Smooth muscle cell of the coronary artery (primary cell): ENCODE measurements at places on chromosomes 12 and 14. TPM values are rescaled to one million over a fixed set of nuclear protein-coding genes. Genes with fewer than 3 reads are reported as not detected.

Gene ZNF10
- 8.3 TPM in 2 replicates for total RNA-seq

Gene LYZ
- 0.08 TPM in 1 of 2 replicates, not detected in the other for total RNA-seq

Gene TTC9
- total RNA-seq, result 0.23 TPM in 2 replicates

Gene DPPA3
- not detected in 2 replicates for total RNA-seq

Gene CEBPE
- not detected in 2 replicates for total RNA-seq

Gene GDF3
- total RNA-seq, result not detected in 2 replicates

Gene SCN8A
- 0.23 and 27.5 TPM in 2 replicates for total RNA-seq

Gene RASAL1
- total RNA-seq, result not detected in 2 replicates

Gene CAPRIN2
- total RNA-seq, result 24.1 and 63.1 TPM in 2 replicates

Gene PLBD1
- total RNA-seq, result 0.38 and 1.1 TPM in 2 replicates

Gene CCDC177
- total RNA-seq, result under 0.01 TPM in 1 of 2 replicates, not detected in the other

Gene ATN1
- total RNA-seq, result 4.0 and 6.4 TPM in 2 replicates

Gene GPR135
- 0.82 and 2.6 TPM in 2 replicates for total RNA-seq

Gene KLRD1
- under 0.01 TPM in 2 replicates for total RNA-seq

Gene GPX2
- not detected in 2 replicates for total RNA-seq

Gene DCTN2
- total RNA-seq, result 57.0 and 81.7 TPM in 2 replicates

Gene KRT78
- not detected in 2 replicates for total RNA-seq

Gene SOX5
- total RNA-seq, result 0.15 and 0.59 TPM in 2 replicates

Gene ARHGEF25
- 17.0 and 23.8 TPM in 2 replicates for total RNA-seq

Gene SPATS2
- total RNA-seq, result 14.4 and 48.0 TPM in 2 replicates

Gene A2M
- total RNA-seq, result 1.2 and 25.4 TPM in 2 replicates
